CD4-positive, alpha-beta T cell treated with Interleukin-1 beta for 1 hour (primary cell): ENCODE measurements at places on chromosomes 7 and 10.

GRCh38 chr7:131943646-131944045 is 387.2 kb upstream of the PODXL start:
- no peak for DNase-seq

- no peak for DNase-seq
Observed at GRCh38 chr10:50501924-50502452, 121.8 kb downstream of the SGMS1 start.

- DNase-seq = no peak
Observed at GRCh38 chr7:683526-684205, 42.8 kb upstream of the DNAAF5 start.

DNA sequence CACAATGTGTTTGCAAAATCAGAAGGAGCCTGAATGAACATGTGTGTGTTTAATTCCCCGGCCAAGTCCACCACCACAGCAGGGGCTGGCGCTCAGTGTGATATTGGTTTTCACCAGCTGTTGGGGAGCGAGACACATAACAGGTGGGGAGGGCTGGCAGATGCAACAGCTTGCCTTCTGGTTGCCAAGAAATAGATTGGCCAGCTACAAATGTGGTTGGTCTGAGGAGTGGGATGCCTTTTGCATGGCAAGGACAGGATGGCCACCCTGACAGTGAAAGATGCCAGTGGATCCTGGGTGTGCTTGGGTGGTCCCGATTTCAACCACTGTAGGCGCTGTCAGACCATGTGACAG is 292.5 kb upstream of the FZD8 start:
- DNase-seq = no peak

- no peak for DNase-seq
Observed at GRCh38 chr7:37285706-37286453, 162.8 kb downstream of the ELMO1 start.

- DNase-seq = no peak
Observed at GRCh38 chr10:69973678-69974077, 79.0 kb upstream of the MACROH2A2 start.

DNA sequence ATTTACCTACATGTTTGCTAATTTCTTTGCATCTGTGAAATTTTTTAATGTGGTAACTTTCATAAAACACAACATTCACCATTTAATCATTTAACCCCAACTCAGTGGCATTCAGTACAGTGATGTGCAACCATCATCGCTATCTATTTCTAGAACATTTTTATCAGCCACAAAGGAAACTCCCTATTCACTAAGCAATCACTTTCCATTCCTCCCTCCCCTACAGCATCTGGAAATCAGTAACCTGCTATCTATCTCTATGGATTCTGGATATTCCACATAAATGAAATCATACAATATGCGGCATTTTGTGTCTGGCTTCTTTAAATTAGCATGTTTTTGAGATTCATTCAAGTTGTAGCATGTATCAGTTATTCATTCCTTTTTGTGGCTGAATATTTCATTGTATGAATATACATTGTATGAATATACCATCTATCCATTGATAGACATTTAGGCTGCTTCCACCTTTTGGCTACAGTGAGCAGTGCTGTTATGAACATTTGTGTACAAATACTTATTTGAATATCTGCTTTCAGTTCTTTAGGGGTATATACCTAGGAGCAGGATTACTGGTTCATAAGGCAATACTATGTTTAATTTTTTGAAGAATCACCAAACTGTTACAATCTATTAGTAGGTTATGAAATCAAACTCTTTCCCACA is 19.4 kb upstream of the BPGM start:
- DNase-seq = no peak

DNA sequence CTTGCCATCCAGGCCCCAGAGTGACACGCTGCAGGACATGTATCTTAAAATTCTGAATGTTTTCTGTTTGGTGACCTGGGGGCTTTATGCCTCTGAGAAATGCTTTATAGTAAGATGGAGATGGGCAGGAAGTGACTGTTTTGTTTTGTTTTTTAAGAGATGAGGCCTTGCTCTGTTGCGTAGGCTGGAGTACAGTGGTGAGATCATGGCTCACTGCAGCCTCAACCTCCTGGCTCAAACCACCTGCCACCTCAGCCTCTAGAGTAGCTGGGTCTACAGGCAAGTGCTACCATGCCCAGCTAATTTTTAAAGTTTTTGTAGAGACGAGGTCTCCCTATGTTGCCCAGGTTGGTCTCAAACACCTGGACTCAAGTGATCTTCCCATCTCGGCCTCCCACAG is 20.6 kb downstream of the ZNF777 start:
- DNase-seq = no peak

DNA sequence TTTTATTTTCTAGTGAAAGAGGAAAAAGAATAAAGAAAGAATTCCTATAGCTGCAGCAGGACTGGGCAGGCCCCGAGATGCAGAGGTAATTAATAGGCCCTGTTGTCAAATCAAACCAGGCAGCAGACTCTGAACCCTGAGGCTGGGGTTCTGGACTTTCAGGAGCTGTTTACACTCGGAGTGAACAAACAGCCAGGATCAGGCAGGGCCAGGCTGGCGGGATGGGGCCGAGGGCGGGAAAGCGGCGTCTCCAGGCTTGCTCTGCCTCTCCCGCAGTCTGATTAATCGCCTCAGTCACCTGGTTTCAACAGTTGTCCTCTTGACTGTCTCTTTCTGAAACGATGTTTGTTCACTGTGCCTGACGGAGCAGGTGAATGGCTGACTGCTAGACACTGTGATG is 675.4 kb upstream of the FOXK1 start:
- no peak for DNase-seq

DNA sequence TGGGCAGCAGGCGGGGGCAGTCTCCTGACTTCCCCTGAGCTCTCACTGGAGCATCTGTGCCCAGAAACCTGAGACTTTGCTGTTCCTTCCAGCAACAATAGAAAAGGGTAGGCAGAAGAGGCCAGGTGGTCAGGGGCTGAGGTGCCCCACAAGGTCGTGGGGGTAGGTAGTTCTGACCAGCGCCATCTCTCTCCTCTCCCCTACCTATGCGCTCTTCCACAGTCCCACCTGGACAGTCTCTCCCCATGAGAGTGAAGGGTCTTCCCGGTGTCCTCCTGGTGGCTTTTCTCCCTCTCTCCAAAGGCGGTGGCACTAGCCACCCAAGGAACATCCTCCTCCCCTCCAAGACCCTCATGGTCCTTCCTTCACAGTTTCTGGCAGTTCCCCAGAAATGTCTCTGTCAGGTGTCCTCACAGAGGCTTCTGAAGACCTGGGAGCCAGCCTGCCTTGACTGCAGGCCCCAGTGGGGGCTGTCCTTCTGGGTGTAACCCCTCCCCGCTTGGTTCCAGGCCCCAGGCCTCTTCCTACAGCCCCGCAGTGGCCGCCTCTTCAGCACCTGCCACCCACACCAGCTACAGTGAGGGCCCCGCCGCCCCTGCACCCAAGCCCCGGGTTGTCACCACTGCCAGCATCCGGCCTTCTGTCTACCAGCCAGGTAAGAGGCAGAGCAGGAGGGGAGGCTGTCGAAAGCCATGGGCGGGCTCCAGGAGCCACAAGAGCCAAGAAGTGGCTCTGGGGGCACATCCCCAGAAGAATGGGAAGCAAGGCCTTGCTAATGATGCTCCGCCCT is 41.3 kb downstream of the LDB3 start:
- no peak for DNase-seq

- DNase-seq = no peak
Observed at GRCh38 chr10:615583-616152, 73.8 kb downstream of the DIP2C start.

- DNase-seq = no peak
Observed at GRCh38 chr7:86844608-86845007, 200.9 kb downstream of the GRM3 start.

DNA sequence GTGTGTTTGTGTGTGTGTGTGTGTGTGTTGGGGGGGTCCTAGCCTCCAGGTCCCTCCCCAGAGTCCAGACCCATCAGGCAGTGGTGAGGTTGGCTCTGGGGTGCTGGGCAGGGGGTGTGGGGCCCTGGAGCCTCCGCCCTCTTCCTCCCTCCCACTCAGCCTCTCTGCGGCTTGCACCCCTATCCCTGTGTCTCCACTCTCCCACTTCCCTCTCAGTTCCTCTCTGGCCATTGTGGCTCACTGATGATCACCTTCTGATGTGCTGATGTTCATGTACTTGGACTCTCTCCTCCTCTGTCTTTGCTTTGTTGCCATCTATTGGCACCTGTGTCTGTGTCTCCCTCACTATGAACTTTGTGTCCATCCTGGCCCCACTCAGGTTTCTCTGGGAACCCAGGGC is 298.7 kb downstream of the ZEB1 start:
- no peak for DNase-seq

GRCh38 chr7:30741289-30741688 is 10.6 kb upstream of the INMT start:
- DNase-seq = no peak

GRCh38 chr7:112997831-112998230 is 88.8 kb downstream of the GPR85 start:
- no peak for DNase-seq

GRCh38 chr7:114160925-114161324 is 242.1 kb upstream of the PPP1R3A start:
- no peak for DNase-seq

GRCh38 chr7:138014686-138015085 is 12.8 kb upstream of the CREB3L2 start:
- no peak for DNase-seq

DNA sequence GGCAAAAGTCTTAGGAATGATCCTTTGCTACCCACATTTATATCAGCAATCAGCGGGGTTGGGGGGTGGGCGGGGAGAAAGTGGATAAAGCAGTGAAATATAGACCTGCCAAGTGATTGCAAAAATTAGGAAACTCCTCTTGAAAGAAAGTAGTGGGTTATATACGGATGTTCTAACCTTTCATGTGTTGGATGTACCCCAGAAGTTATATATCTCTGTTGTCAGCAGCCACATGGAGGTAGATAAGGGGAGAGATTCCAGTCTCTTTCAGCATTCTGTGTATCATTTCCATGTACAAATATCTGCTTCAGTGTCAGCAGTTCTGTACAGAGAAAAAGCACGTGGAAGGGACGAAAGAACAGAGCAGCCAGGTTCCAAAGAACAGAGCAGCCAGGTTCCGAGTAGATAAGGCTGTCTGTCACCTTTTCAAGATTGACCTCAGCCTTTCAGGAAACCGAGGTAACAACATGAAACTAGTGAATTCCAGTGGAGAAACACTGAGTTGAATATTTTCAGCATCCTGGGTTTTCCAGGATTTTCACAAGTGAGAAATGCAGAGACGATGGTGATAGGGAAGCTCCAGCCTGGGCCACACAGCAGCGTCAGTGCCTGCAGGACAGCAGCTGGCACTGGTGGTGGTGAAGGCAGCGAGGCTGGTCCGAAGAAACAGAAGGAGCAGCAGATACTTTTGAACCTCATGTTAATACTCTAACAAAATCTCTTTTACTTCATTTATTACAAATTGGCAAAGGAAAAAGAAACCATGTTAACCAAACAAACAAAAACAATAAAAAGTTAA is 212.3 kb downstream of the C7orf25 start:
- no peak for DNase-seq

DNA sequence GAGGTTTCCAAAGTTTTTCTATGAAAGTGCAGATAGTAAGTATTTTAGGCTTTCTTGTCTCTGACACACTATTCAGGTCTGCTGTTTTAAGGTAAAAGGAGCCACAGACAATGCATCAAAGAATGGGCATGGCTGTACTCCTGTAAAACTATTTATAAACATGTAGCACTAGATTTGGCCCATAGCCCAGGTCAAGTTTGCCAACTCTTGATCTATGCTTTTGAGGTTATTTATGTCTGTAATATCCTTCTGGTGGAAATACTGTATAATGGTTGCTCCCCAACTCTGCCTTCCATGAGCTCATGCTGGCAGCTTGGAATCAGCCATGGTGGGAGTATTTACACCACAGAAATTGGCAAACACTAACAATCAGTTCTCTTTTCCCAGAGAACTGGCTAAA is 244.6 kb downstream of the BUB3 start:
- DNase-seq = no peak

DNA sequence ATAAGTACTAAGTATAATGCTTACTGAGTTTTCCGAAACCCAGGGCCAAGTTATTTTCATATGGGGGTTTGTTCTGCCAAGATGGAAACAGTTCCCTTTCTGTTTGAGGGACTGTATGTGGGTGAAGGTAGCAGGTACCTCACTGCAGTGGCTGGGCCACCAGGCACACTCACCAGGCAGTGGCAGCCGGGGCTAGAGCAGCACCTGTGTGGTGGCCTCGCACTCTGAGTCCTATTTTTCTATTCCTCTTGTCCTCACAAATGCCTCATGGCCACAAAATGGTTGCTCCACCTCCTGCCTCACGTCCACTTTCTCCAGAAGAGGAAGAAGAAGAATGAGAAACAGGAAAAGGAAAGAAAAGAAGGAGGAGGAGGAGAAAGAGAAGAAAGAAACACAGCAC is 167.3 kb upstream of the SHH start:
- no peak for DNase-seq

DNA sequence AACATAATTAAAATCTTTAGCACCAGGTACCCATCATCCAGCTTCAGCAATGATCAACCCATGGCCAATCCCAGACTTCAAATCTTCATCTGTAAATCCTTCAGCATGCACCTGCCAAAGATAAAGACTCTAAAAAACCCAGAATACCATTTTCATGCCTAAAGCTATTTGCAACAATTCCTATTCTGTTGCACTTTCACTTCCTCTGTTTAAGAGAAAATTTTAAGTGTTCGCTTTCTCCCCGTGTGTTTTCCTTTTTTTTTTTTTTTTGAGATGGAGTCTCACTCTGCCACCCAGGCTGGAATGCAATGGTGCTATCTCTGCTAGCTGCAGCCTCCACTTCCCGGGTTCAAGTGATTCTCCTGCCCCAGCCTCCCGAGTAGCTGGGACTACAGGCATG is 31.8 kb upstream of the HTR5A start:
- DNase-seq = no peak

GRCh38 chr10:78876449-78876848 is 192.3 kb upstream of the ZMIZ1 start:
- DNase-seq = no peak

DNA sequence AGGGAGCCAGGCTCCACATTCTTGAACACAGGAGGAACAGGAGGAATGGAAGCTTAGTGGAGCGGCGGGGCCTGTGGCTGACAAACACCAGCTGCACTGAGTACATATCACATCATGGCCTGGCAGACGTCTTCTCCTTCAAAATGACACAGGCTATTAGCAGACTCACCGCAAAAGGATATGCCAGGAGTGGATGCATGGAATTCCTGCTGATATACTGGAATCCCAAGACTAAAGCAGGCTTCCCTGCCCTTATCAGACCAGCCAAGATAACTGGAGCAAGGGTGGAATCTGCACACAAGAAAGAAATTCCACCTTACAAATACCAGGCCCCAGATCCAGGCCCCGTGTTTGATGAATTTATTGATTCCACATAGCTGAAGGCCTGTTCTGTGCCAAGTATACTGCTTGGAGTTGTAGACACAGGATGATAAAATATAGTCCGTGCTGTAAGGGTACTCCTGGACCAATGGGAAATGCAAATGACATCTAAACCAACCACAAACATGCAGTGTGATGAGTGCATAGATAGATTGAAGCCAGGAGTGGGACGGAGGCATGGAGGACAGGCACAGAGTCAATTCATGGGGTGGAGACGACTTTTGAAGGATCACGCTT is 480.5 kb upstream of the ZMIZ1 start:
- DNase-seq = no peak

GRCh38 chr7:54879776-54880175 is 120.8 kb upstream of the SEC61G start:
- DNase-seq = no peak
